ENCODE measurements at places on chromosomes 5 and 9.

- no peaks in the 10 kb centered on the region for H3K36me3 ChIP-seq
- H3K27me3 ChIP-seq = no peaks in the 10 kb centered on the region
- no peak overlapping the region for H3K4me3 ChIP-seq
Measured at GRCh38 chr5:160524827-160525226, 103.2 kb downstream of the PTTG1 start.

DNA sequence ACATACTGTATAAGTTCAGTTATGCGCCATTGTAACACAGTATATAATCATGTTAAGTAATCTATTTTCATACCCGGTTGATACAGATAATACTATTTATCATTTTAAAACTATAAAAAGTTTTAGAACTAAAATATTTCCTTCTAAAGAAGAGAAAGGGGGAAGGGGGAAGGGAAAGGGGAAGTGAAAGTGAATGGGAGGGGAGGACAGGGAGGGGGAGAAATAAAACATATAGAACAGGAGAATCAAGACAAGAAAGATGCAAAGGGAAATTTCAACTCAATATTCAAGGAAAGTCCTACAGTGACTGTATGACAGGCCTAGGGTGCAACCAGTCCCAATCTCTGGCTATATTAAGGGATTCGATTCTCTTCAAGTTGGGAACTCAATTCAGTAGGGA, 1278.8 kb downstream of the MAT2B start:
- DNase-seq = no peak
- no peaks in the 10 kb centered on the region for H3K4me1 ChIP-seq
- H3K4me3 ChIP-seq = no peak overlapping the region

GRCh38 chr9:93702261-93702660, 125.9 kb downstream of the PHF2 start:
- no peak overlapping the region for H3K4me3 ChIP-seq
- no peaks in the 10 kb centered on the region for H3K4me1 ChIP-seq
- DNase-seq = no peak
- no peak overlapping the region for H3K27ac ChIP-seq
- no peaks in the 10 kb centered on the region for H3K27me3 ChIP-seq

- DNase-seq = peak; percentile 51
- peak overlapping the region; percentile 31 for H3K27ac ChIP-seq
- no peak overlapping the region for H3K4me3 ChIP-seq
Measured at GRCh38 chr9:95116002-95116807, 201.3 kb downstream of the FANCC start.

DNA sequence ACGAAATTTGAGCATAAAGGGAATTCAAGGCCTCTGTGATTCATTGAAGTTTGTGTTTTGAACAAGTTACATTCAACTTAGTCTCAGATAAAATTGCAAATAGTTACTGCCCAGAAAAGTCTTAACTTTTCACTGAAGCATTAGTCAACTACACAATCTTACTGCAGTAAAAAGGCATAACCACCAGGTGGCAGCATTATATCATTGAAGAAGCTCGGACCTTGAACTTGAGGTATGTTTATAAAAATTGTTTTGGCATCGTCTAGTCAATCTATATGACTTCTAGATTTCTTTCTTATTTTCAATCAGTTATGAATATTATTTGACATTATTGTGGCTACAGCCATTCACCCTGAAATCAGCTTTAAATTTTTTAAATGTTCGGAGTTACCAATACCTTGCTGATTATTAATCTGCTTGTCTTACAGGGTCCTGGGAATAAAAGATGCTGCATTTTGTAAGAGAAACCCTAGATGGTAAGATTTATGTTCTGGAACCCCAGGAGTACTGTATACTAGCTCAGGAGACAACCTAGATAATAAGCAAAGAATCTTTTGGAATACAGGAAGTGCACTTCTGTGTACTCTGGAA, 83.9 kb upstream of the GRAMD2B start:
- no peak for DNase-seq
- no peaks in the 10 kb centered on the region for H3K36me3 ChIP-seq
- no peak overlapping the region for H3K27ac ChIP-seq
- no peaks in the 10 kb centered on the region for H3K27me3 ChIP-seq

GRCh38 chr5:165393839-165394238, 1888.4 kb downstream of the MAT2B start:
- H3K27ac ChIP-seq = no peak overlapping the region
- DNase-seq = no peak
- H3K36me3 ChIP-seq = no peaks in the 10 kb centered on the region
- no peaks in the 10 kb centered on the region for H3K27me3 ChIP-seq
- no peaks in the 10 kb centered on the region for H3K4me1 ChIP-seq

GRCh38 chr5:132684922-132685720, 11.3 kb downstream of the IL4 start:
- H3K4me3 ChIP-seq = no peak overlapping the region
- H3K27ac ChIP-seq = no peak overlapping the region
- H3K27me3 ChIP-seq = no peaks in the 10 kb centered on the region
- DNase-seq = no peak

DNA sequence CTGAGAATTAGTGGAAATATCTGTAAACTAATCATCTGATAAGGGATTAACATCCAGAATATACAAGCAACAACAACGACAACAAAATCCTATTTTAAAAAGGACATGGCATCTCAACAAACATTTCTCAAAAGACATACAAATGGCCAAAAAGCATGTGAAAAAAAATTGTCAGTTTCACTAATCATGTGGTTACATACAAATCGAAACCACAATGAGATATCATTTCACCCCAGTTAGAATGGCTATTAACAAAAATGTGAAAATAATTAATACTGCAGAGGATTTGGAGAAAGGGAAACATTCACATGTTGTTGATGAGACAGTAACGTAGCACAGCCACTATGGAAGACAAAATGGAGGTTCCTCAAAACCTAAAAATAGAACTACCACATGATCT, 69.5 kb downstream of the ERP44 start:
- no peak overlapping the region for H3K4me3 ChIP-seq
- H3K27me3 ChIP-seq = no peaks in the 10 kb centered on the region
- H3K4me1 ChIP-seq = no peaks in the 10 kb centered on the region
- no peak overlapping the region for H3K27ac ChIP-seq

- no peak overlapping the region for H3K27ac ChIP-seq
- H3K4me1 ChIP-seq = no peaks in the 10 kb centered on the region
- H3K27me3 ChIP-seq = no peaks in the 10 kb centered on the region
- DNase-seq = no peak
- no peaks in the 10 kb centered on the region for H3K36me3 ChIP-seq
Measured at GRCh38 chr5:143913008-143913752, 101.2 kb downstream of the HMHB1 start.

GRCh38 chr5:65059681-65060598, 291.2 kb downstream of the CWC27 start:
- no peak for DNase-seq
- H3K27me3 ChIP-seq = no peaks in the 10 kb centered on the region
- H3K36me3 ChIP-seq = no peaks in the 10 kb centered on the region
- H3K4me1 ChIP-seq = peaks cover 39% of the 10 kb centered on the region
- H3K4me3 ChIP-seq = no peak overlapping the region
- H3K27ac ChIP-seq = peak overlapping the region; percentile 90

DNA sequence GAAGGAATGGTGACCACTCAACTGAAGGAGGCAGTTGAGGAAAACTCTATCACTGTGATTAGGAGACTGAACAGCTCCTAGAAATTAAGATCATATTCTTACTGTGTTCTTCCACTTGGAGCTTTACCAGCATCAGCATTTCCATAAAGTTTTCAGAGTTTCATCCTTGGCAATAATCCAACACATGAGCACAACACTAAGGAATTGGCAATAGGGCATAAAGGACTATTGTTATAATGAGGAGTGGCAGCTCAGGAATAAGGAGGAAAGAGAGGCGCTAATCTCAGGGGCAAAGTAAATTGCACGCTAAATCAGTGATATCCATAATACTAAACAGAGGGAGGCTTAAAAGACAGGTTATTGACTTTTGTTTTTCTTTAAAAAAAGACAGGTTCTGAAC, 338.9 kb downstream of the EFNA5 start:
- no peaks in the 10 kb centered on the region for H3K4me1 ChIP-seq
- no peak for DNase-seq
- H3K27ac ChIP-seq = no peak overlapping the region

GRCh38 chr5:158014372-158014771, 155.4 kb upstream of the CLINT1 start:
- no peak for DNase-seq
- H3K36me3 ChIP-seq = no peaks in the 10 kb centered on the region
- no peak overlapping the region for H3K27ac ChIP-seq
- H3K4me1 ChIP-seq = peaks cover 12% of the 10 kb centered on the region

DNA sequence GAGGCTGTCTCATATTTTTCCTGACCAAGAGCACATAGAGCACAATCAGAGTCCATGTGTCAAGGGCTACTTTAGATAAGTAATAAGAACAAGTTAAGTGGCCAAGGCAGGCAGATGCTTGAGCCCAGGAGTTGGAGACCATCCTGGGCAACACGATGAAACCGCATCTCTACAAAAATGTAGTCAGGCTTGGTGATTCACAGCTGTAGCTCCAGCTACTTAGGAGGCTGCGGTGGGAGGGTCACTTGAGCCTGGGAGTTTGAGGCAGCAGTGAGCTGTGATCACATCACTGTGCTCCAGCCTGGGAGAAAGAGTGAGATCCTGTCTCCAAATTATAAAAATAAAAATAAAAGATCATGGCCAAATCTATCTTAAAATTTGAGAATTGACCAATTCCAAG, 767.9 kb upstream of the CTNND2 start:
- H3K27me3 ChIP-seq = no peaks in the 10 kb centered on the region
- no peaks in the 10 kb centered on the region for H3K36me3 ChIP-seq
- no peaks in the 10 kb centered on the region for H3K4me1 ChIP-seq

DNA sequence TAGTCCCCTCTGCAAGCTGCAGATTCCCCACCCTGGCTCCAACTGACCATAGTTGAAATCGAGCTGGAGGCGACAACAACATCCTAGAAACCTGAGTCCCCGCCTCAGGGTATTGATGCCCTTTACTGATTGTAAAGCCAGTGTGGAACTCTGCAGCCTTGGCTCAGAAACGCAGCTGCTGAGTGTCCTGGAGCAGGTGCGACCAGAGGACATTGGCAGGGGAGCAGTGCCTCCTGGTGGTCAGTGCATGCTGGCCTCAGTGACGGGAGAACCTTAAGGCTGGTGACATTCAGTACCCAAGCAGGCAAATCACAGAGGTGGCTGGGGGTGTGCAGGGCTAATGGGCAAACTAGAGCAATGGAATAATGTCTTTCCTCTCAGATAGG, 20.4 kb upstream of the ZNF354B start:
- no peaks in the 10 kb centered on the region for H3K36me3 ChIP-seq
- H3K27ac ChIP-seq = no peak overlapping the region
- H3K27me3 ChIP-seq = no peaks in the 10 kb centered on the region
- H3K4me1 ChIP-seq = no peaks in the 10 kb centered on the region
- DNase-seq = no peak

- H3K4me1 ChIP-seq = peaks cover 4% of the 10 kb centered on the region
- no peak overlapping the region for H3K4me3 ChIP-seq
- no peak for DNase-seq
- no peaks in the 10 kb centered on the region for H3K36me3 ChIP-seq
- no peak overlapping the region for H3K27ac ChIP-seq
Measured at GRCh38 chr5:54401515-54401914, 54.0 kb upstream of the HSPB3 start.

DNA sequence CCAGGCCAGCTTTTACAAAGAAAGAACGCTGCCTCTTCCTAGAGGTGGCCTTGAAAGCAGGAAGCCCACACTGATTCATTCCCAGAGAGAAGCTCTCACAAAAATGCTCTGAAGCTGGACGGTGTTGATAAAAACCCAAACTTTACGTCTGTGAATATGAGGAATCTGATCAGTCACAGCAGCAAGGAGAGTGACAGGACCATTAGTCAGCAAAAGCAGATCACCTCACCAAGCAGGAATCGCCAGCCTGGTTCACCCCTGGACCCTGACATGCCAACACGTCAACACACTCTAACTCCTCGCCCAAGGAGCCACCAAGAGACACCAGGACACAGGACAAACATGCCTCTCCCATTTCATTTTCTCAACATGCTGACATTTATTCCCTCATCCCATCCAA, 70.6 kb upstream of the ZNF622 start:
- no peak overlapping the region for H3K27ac ChIP-seq
- no peak for DNase-seq
- no peaks in the 10 kb centered on the region for H3K27me3 ChIP-seq
- H3K4me1 ChIP-seq = peaks cover 4% of the 10 kb centered on the region

DNA sequence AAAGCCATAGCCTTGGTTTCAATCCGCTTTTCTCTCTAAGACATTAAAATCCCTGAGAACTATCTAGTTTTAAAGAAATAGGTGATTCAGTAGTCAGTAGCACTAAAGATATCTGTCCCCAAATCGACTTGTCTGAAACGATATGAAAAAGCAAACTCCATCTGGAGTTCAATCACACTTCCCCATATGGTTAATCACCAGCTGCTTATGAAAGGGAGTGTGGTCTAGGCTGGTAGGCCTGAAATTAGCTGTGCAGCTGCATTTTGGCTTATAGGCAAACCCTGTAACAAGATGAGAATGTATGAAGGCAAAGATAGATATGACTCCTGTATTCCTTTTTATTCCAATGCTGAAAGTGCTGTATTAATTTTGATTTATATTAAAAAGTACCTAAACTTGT, 65.9 kb downstream of the DMRTA1 start:
- H3K27me3 ChIP-seq = no peaks in the 10 kb centered on the region
- no peak for DNase-seq
- no peak overlapping the region for H3K4me3 ChIP-seq
- no peaks in the 10 kb centered on the region for H3K4me1 ChIP-seq
- no peak overlapping the region for H3K27ac ChIP-seq
- no peaks in the 10 kb centered on the region for H3K36me3 ChIP-seq

DNA sequence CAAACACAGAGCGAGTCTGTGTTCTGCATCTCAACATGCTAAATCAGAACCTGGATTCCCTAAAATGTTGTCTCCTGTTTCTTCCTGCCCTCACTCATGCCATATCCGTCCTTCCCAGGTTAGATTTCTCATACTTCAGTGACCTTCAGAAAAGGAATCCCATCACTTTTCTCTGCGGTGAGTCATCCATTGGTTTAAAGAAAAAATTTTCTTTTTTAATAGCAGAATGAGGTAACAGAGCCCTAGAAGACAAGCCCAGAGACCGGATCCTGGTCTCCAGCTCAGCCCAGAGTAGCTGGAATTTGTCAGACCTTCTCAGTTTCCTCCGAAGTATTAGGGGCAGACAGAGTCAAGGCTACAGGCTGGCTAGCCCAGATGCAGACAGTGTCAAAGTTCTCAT, 143.2 kb upstream of the DMRT1 start:
- H3K36me3 ChIP-seq = no peaks in the 10 kb centered on the region
- peaks cover 61% of the 10 kb centered on the region for H3K4me1 ChIP-seq
- no peak overlapping the region for H3K4me3 ChIP-seq
- DNase-seq = no peak
- peak overlapping the region; percentile 82 for H3K27ac ChIP-seq

- no peaks in the 10 kb centered on the region for H3K27me3 ChIP-seq
- DNase-seq = peak; percentile 83
- no peak overlapping the region for H3K4me3 ChIP-seq
Measured at GRCh38 chr9:128558431-128559310, 6.3 kb downstream of the SPTAN1 start.

DNA sequence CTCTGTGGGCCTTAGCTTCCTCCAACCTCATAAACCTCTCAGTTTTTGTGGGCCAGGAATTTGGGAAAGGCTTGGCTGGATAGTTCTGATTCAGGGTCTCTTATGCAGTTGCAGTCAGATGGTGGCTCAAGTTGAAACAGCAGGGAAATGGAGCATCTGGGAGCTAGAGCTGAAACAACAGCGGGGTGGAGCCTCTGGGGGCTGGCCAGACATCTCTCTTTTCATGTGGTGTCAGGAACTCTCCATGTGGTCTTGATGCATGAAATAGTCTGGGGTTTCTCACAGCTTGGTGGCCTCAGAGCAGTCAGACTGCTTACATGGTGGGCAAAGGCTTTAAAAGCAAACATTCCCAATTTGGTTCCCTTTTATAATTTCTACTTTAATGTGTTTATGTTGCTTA, 13.5 kb downstream of the ZNF346 start:
- H3K4me1 ChIP-seq = peaks cover 9% of the 10 kb centered on the region
- H3K4me3 ChIP-seq = no peak overlapping the region
- no peak for DNase-seq
- peaks cover 6% of the 10 kb centered on the region for H3K36me3 ChIP-seq
- H3K27me3 ChIP-seq = no peaks in the 10 kb centered on the region
